ENCODE measurements at places on chromosomes 6 and 20.

GRCh38 chr20:57567471-57568079 lies 6.7 kb downstream of the PCK1 start:
- DNase-seq: no peak

DNA sequence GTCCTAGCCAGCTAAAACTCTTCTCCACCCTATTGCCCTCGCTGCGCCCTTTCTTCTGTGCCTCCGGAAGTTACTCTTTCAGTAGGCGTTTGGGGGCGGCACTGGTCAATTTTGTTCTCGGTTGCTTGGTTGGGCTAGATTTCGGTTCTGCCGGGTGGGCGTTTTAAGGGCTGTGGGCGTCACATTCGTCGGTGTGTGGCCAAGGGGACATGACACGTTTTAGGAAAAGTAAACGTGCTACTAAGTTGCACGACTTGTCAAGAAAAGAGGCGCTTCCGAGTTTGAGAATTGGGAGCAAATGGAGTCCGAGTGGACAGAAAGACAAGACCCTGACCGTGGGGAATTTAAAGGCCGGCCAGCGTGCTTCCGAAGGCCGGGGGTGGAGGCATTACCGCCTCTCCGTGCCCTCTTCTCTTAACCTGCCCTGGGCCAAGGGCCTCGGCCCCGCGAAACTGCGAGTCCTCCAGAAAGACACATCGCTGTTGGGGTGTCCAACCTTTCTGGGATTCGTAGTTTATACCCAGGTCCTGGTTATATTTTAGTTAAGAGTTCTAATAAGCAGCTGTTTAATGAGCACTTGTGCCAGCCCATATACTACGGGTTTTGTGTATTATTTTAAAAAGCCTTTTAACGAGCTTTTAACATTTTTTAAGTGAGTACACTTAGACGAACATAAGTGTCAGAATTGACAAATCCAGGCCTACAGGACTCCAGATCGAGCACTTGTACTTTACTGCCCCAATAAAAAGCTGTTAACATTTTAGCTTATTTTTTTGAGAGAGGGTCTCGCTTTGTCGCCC lies 664 bp upstream of the BAG6 start:
- DNase-seq: peak; percentile 92

- DNase-seq: no peak
Observed at GRCh38 chr6:67336014-67336413, 1299.1 kb upstream of the ADGRB3 start.

- no peak for DNase-seq
Observed at GRCh38 chr6:49527320-49527719, 23.1 kb upstream of the C6orf141 start.

GRCh38 chr6:125597411-125598253 lies 151.8 kb upstream of the HEY2 start:
- no peak for DNase-seq

DNA sequence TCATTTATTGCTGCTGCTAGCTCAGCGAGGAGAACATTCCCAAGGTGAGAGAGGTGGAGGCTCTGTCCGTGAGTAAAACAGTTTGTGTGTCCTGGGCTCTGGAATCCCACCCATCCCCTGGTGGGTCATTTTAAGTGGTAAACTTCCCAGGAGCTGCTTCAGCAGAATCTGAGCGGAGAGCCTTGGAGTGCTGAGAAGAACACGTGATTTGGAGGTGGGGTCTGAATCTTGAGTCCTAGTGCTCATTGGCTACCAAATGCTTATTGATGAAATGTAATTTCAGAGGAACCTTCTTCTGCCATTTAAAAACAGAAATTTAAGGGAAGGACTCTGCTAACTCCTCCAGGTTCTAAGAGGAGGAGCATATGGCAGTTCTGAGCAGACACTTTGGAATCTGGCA lies 132.4 kb downstream of the CDH26 start:
- DNase-seq: no peak

DNA sequence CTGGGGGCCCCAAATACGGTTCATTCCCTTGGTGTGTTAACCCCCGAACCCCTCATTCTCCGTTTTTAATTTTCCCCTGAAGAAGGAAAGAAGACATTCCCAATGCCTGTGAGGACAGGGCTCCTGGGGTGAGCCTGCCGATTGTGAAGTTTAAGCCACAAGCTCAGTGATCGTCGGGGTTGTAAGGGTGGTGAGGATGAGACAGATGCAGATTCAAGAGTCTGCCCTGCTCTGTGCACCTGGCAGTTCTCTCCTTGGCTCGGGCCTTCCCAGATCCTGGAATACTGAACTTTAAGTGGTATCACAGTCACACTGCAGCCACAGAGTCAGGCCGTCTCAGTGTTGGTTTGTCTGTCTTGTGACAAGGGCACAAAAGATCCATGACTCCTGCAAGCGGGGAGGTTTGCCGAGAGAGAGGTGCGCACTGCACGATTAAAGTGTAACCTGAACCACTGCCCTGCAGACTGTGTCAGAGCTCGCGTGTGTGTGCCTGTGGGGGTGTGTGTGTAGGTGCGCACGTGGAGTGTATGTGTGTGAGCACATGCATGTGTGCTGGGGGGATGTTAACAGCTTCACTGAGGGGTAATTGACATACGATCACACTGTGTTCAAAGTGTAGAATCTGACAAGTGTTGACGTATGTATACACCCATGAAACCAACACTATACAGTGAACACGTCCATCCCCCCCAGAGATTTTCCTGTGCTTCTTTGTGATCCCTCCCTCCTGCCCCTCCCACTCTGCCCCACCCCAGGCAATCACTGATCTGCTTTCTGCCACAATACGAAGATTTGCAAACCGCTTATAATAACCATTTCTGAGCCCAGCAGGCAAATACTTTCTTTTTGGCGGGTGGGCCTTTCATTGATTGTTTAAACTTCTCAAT lies 38.9 kb downstream of the RPP40 start:
- DNase-seq: no peak

DNA sequence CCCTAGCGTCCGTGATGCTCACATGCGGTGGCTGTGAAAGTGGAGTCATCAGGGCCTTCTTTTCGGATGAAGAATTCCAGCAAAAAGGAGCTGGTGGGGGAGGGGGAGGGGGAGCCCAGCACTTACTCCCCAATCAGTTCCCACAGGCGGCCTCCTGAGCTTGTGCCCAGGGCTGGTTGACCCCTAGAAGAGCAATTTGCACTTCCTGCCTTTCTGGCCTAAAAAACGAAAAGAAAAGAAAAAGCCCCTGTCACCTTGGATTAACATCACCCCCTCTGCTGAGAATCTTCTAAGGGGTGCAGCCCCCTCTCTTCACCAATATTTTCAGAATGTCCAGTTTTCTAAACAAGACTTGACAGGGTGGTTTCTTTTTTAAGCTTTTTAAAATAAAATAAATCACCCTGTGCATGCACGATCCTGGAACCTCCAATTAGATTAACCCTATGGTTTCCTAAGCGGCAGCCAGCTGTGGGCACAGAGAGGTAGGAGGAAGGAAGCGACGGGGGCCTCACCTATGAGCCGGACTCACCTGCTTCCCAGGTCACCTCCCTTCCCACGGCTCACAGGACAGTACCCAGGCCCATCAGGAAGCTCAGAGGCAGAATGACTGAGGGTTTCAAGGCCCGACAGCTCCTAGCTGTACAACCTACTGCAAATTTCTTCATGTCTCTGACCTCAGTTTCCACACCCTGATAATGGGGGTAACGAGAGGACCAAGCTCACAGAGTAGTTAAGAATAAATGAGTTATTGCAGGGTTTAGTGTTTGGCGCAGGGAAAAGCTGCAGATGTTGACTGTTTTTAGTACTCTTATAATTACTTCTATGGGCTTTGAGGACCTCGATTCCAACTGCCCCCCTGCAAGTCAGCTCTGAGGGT lies 10.5 kb upstream of the TGM2 start:
- DNase-seq: no peak

- DNase-seq: peak; percentile 22
Observed at GRCh38 chr20:17538517-17539170, 7.5 kb upstream of the BFSP1 start.

DNA sequence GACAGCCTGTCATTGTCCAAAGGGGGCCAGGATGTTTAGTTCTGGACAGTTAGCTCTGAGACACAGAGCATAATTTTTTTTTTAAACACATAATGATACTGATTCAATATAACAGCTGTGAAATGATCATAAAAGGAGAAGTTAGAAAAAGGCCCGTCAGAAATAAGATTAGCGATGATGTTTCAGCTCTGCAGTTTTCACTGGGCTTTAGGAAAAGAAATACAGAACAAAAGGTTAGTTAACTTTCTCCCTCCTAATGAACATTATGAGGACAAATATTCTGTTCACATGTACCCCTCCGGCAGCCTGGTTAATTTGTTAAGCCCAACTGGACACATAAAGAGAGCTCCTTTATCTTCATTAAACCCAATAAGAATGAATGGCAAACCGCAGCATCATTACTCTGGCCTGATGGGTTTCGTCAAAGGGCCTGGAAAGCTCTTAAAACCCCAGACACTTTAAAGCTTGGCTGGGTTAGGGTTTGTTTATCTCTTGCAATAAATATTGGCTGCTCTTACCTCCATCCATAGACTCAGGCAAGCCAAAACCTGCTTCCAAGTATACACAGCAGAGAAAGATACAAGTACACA lies 394.6 kb downstream of the KIF16B start:
- DNase-seq: no peak

Data from activated naive CD4-positive, alpha-beta T cell treated with anti-CD3 and anti-CD28 coated beads for 36 hours (primary cell).